Mammary epithelial cell (primary cell): ENCODE measurements at places on chromosomes 3 and 15. TPM values are rescaled to one million over a fixed set of nuclear protein-coding genes. Genes with fewer than 3 reads are reported as not detected.

MORC1 gene
- not detected in 2 replicates for total RNA-seq

PARP14 gene
- total RNA-seq: 18.8 TPM

KLHDC8B gene
- total RNA-seq: 8.7 and 10.9 TPM in 2 replicates

GASK1A gene
- 1.0 and 1.1 TPM in 2 replicates for total RNA-seq

PROK2 gene
- not detected in 2 replicates for total RNA-seq

NUP210 gene
- 0.83 TPM for total RNA-seq

CYP1A1 gene
- 0.99 and 1.7 TPM in 2 replicates for total RNA-seq

SLC24A5 gene
- not detected for total RNA-seq

LRRK1 gene
- 11.8 TPM for total RNA-seq

RFT1 gene
- 15.2 TPM for total RNA-seq

CADM2 gene
- not detected for total RNA-seq
